ENCODE measurements at places on chromosomes 3 and 15. TPM values are rescaled to one million over a fixed set of nuclear protein-coding genes. Genes with fewer than 3 reads are reported as not detected.

ATP6V1A gene
- total RNA-seq = 93.4 TPM

ZNF80 gene
- total RNA-seq = not detected

TLR9 gene
- total RNA-seq = 0.25 TPM

ACTC1 gene
- 4.9 TPM for total RNA-seq

ADGRG7 gene
- total RNA-seq = 13.4 TPM

GRCh38 chr15:85889956-85890619 lies 95.4 kb upstream of the KLHL25 start:
- H3K27ac ChIP-seq = no peak overlapping the region
- H3K36me3 ChIP-seq = no peaks in the 10 kb centered on the region

DNA sequence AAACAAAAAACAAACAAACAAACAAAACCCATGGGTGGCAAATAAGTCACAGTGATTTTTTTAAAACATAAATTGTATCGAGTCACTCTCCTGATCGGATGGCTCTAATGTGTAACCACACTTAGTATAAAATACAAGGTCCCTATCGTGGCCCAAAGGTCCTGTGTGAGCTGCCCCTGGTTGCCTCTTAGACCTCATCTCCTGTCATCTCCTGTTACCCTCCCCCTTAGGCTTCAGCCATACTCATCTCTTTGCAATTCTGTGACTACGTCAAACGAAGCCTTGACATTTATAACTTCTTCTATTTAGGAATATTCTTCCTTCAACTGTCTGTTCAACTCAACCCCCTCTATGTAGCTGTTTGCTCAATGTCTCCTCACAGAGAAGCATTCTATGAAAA lies 43.9 kb upstream of the TTBK2 start:
- no peak overlapping the region for H3K27ac ChIP-seq
- H3K27me3 ChIP-seq = no peaks in the 10 kb centered on the region
- no peaks in the 10 kb centered on the region for H3K4me1 ChIP-seq

DNA sequence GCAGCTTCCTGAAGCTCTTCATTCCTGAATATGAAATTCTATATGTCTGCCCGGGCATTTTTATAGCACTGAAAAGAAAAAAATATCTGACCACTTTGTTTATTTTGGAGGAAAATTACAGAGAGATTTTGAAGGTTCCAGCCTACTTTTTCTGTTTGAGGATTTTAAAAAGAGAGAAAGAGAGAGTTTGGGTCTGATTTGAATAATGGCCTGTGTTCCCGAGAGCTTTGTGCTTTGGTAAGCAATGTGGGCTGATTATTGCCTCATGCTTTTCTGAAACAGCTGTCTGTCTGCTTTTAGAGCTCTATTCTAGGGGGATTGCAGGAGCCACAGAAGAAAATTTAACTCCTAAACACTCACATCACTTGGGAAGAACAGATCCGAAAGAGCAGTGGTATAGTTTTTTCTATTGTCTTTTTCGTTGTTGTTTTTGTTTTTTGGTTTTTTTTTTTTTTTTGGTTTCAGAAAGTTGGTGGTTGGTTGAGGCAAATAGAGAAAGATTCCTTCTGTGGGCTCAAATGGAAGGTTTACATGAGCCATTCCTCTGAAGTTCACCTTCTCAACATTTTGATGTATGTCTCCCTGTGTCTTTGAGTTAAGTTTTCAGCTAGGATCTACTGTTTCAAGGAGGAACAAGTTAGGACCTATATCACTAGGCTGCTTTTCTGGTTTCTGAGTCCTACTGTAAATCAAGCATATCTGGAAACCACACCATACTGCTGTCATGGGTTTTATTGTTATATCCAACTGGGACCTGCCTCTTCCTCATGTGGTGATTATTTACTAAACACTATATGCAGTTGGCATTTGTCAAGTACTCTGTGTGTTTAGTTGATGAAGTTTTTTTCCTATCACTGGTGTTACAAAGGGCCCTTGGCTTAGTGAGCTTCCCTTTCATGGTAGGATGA lies 178.9 kb downstream of the KCNMB2 start:
- no peaks in the 10 kb centered on the region for H3K4me1 ChIP-seq
- H3K4me3 ChIP-seq = no peak overlapping the region
- no peaks in the 10 kb centered on the region for H3K36me3 ChIP-seq
- H3K27me3 ChIP-seq = no peaks in the 10 kb centered on the region

DNA sequence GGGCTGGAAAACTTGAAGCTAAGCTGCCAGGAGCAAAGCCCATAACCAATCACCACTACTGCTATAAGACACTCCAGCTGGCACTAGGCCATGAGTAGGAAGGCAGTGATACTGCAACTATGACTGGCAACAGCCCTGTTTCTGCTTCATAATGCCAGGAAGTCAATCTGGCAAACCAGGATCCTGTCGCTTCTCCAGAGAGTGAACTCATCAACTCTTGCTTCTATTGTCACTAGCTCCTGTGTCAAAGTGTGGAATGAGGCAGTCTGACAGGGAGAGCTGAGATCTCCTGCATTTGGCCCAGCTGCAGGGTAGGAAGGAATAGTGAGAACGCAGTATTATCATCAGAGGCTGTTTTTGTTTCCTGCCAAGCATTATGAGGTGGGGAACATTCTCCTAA lies 105.3 kb downstream of the CTNNB1 start:
- no peak overlapping the region for H3K27ac ChIP-seq
- H3K4me3 ChIP-seq = no peak overlapping the region
- no peaks in the 10 kb centered on the region for H3K36me3 ChIP-seq
- H3K4me1 ChIP-seq = no peaks in the 10 kb centered on the region

- H3K4me3 ChIP-seq = no peak overlapping the region
- no peaks in the 10 kb centered on the region for H3K4me1 ChIP-seq
- H3K36me3 ChIP-seq = no peaks in the 10 kb centered on the region
- H3K27me3 ChIP-seq = no peaks in the 10 kb centered on the region
- no peak overlapping the region for H3K27ac ChIP-seq
Measured at GRCh38 chr3:133956353-133956752, 60.7 kb upstream of the RAB6B start.

- no peak for DNase-seq
- no peaks in the 10 kb centered on the region for H3K27me3 ChIP-seq
- H3K4me1 ChIP-seq = no peaks in the 10 kb centered on the region
- H3K4me3 ChIP-seq = no peak overlapping the region
Measured at GRCh38 chr15:60184579-60184978, 180.5 kb downstream of the FOXB1 start.

DNA sequence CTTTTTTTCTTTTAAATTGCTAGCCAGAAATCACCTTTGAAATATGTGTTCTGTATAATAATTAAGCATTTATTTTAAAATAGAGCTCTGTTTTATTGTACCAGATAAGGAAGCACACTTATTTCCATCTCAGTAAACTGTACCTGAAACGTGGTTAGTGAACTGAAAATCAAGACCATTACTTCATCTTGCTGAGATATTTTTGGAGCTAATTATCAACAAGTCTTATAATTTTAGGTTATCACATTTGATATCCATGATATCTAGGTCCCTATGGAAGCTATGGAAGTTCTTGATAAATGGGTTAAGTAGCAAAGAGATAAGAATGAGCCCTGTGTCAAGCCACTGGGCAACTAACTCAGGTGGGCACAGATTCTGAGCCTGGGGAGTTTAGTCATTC lies 187.2 kb downstream of the NFKBIZ start:
- H3K4me3 ChIP-seq = no peak overlapping the region
- H3K27ac ChIP-seq = no peak overlapping the region
- no peaks in the 10 kb centered on the region for H3K27me3 ChIP-seq
- no peaks in the 10 kb centered on the region for H3K4me1 ChIP-seq
- no peak for DNase-seq

- H3K36me3 ChIP-seq = no peaks in the 10 kb centered on the region
- no peaks in the 10 kb centered on the region for H3K4me1 ChIP-seq
- H3K27ac ChIP-seq = peak overlapping the region; percentile 53
- peak; percentile 56 for DNase-seq
- H3K27me3 ChIP-seq = no peaks in the 10 kb centered on the region
- no peak overlapping the region for H3K4me3 ChIP-seq
Measured at GRCh38 chr3:125129512-125129997, 73.8 kb upstream of the HEG1 start.

DNA sequence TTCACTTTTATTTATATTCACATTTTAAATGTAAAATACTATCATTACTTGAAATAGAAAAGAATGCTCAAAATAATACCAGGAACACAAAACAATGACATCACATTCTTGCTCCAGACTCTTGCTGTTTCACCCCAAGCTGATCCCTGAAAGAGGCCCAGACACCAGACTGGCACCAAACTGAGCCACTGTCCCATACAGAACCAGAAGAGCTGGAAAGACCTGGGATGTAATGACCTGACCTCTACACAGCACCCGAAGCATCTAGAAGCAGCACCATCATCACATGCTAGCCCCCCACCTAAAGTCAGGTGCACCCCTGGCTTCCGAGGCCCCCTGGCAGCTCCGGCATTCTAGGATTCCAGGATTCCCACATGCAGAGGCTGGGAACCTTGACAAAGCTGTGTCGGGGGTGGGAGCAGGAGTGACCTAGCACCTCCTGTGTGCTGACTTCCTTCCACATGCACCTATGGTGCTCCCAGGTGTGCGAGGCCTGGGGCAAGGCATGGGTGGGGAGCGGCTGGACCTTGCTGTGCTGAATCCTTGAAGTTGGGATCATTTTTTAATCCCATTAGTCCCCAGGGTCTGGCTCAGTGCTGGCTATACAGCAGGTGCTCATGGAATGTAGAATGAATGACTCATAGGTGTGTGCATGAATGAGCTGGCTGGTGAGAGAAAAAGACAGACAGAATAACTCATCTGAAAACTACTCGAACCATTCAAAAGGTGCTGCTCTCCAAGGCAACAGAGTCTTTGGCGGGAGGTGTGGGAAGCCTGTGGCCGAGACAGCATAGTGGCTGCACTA lies 144.7 kb upstream of the IQSEC1 start:
- DNase-seq = no peak
- no peaks in the 10 kb centered on the region for H3K4me1 ChIP-seq
- H3K4me3 ChIP-seq = no peak overlapping the region
- no peak overlapping the region for H3K27ac ChIP-seq
- H3K27me3 ChIP-seq = no peaks in the 10 kb centered on the region

- no peaks in the 10 kb centered on the region for H3K36me3 ChIP-seq
- no peak overlapping the region for H3K27ac ChIP-seq
- no peak overlapping the region for H3K4me3 ChIP-seq
Measured at GRCh38 chr3:5305684-5305989, 118.1 kb downstream of the EDEM1 start.

- no peaks in the 10 kb centered on the region for H3K4me1 ChIP-seq
- H3K27me3 ChIP-seq = peaks cover 30% of the 10 kb centered on the region
- peak; percentile 65 for DNase-seq
Measured at GRCh38 chr15:93072411-93073394, 16.3 kb downstream of the RGMA start.

DNA sequence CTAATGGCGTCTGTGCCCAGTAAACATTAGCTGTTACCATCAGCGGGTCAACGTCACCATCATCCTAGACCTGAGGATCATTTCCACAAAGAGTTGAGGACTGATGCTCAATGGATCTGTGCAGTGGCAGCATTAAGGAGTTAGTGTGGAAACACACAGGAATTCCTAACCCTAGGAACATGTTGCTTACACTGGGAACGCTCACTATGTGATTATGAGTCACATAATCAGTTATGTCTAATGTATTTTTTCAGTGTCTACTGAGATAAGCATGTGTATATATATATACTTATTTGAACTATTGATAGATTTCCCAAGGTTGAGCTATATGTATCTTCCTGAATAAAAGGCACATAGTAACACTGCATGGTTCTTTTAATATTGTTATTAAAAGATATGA lies 19.0 kb downstream of the ARNT2 start:
- no peaks in the 10 kb centered on the region for H3K36me3 ChIP-seq
- H3K27ac ChIP-seq = no peak overlapping the region
- H3K4me3 ChIP-seq = no peak overlapping the region
- DNase-seq = no peak

DNA sequence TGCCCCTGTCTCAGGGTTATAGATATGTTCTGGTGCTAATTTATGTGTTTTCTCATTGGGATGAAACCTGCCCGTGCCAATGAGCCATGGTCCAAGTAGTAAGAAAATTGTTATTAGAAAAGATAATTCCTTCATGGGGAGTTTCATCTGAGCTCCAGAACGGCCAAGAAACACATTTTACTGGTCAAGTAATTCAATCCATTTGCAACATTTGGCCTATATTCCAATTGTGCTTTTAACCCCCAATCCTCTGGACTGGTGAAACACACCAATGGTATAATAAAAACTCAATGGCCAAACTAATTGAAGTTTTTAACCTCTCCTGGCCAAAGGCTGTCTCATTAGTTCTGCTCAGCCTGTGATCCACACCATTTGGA lies 53.7 kb upstream of the XCR1 start:
- DNase-seq = no peak
- H3K4me3 ChIP-seq = no peak overlapping the region
- H3K27me3 ChIP-seq = no peaks in the 10 kb centered on the region
- no peaks in the 10 kb centered on the region for H3K36me3 ChIP-seq

- H3K4me3 ChIP-seq = no peak overlapping the region
- H3K4me1 ChIP-seq = no peaks in the 10 kb centered on the region
- no peak overlapping the region for H3K27ac ChIP-seq
Measured at GRCh38 chr15:31427411-31427810, 100.8 kb downstream of the KLF13 start.

GRCh38 chr15:73324496-73325170 lies 44.1 kb downstream of the HCN4 start:
- H3K36me3 ChIP-seq = no peaks in the 10 kb centered on the region
- no peak overlapping the region for H3K27ac ChIP-seq
- H3K4me3 ChIP-seq = no peak overlapping the region
- H3K27me3 ChIP-seq = no peaks in the 10 kb centered on the region
- DNase-seq = no peak

DNA sequence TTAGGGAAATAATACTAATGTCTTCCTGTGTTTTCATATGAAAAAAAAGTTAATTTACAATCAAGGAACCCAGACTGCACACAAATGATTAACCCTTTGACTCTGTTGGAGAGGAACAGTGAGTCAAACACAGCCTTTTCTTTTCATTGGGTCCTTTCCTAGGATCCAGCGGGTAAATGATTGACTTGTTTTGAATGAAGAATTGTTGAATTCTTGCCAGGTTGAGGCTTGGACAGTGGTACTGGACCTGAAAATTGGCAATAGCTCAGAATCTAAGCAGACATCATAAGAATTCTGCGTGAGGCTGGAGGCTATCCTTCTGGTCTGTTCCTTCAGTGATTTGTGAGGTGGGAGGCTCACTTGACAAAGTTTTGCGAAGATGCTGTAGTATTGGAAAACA lies 143.0 kb downstream of the RYR3 start:
- no peak overlapping the region for H3K27ac ChIP-seq
- H3K27me3 ChIP-seq = no peaks in the 10 kb centered on the region
- H3K4me3 ChIP-seq = no peak overlapping the region
- DNase-seq = no peak
- H3K36me3 ChIP-seq = no peaks in the 10 kb centered on the region

DNA sequence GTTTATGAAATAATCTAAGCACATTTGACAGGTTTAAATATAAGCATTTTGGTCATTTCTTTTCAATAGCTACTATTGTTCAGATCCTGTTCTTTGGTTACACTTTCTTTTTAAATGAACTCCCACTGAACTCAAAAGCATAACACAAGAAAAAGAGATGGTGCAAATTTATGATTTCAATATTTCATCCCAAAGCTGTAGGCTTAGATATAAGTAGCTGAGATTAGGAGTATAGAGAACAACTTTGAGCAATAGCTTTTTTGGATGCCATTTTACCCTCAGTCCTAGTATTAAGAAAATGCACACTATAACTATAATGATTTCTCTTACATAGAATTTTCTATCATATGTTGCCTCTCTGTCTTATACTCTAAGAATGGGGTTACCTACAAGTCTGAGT lies 213.8 kb downstream of the ATP8B4 start:
- no peak overlapping the region for H3K4me3 ChIP-seq
- no peak for DNase-seq
- H3K4me1 ChIP-seq = no peaks in the 10 kb centered on the region
- no peaks in the 10 kb centered on the region for H3K36me3 ChIP-seq
- H3K27me3 ChIP-seq = no peaks in the 10 kb centered on the region

All from colonic mucosa (tissue), 4 donors.